ENCODE measurements at places on chromosomes 1 and 21.
A peak's percentile ranks its signal among the peaks of the same experiment; 100 is the strongest.

GRCh38 chr1:162571696-162572095 lies 10.2 kb downstream of the UAP1 start:
- no peak for DNase-seq

- no peak for DNase-seq
Measured at GRCh38 chr1:246925997-246926626, 5.6 kb downstream of the AHCTF1 start.

GRCh38 chr1:53145942-53146708 lies 3.7 kb upstream of the SLC1A7 start:
- DNase-seq, result no peak

DNA sequence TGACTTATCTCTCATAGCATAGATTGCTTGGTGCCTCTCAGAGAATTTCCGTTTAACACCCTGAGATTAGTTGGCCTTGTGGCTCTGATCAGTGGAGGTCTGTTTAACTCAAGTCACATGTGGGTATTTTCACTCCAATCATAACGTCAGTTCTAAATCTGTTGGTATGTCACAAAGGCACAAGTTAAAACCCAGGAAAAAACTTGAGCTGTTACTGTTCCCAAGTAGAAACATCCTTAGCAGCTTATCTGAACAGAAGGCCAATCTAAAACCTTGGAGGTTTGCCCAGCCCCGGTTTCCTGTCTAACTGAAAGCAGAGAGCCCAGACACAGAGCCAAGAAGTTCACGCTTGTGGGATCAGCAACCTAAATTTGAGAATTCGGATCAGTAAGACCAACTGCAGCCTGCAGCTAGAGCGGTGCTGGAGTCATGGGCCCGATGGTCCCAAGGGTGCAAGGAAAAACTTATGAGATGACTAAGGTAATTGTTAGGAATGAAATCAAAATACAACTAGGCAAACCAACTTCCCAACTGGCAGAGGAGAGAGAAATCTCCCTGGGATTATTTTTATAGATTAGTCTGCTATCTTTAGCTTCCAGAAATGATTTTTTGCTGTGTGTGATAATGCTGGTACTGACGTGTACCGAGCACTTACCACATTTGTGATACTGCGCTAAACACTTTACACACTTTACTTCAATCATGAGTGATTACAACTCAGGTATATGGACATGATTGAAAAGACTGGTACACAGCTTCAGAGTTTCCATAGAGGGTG lies 90.2 kb upstream of the C1orf21 start:
- DNase-seq, result no peak

DNA sequence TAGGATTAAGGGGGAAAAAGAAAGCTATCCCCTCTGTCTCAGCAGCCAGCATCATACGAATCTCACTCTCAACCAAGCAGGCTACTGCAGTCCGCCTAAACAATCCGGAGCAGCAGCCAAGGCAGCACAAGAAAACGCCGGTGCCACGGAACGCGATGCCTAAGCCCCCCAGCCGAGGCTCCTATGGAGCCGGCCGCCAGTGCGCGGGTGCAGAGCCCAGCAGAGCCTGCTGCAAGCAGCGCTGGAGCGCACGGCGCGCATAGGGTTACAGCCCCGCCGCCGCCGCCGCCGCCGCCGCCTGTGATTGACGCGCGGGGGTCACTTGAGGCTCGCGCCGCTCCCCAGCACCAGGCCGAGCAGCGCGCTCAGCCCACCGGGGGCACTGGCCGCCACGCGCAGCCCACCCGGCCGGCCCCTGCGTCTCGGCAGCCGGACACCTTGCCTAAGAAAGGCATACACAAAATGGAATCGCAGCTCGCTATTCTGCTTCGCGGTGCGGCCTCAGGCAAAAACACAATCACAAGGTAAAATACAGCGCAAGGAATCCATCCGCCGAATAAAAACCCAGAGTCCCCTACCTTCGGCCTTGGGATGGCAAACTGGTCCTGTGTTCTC lies 780 bp downstream of the HIVEP3 start:
- DNase-seq, result peak; percentile 35

DNA sequence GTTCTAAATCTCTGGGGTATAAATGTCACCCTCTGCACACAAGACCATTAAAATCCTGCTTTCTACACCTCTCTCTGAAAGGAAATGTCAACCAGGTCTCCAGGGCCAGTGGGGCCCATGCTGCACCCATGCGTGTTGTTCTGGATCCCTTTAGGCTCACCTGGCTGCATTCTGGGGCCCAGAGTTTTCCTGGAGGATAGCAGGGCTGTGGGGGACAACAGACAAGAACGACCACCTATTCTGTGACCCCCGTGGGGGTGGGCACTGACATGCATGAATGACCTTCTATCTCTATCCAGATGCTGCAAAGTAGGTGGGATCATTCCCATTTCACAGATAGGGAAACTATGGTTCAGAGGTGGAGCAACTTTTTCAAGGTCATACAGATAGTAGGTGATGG lies 41.6 kb downstream of the TNNT2 start:
- no peak for DNase-seq

GRCh38 chr1:69157046-69157756 lies 410.5 kb upstream of the LRRC7 start:
- no peak for DNase-seq

DNA sequence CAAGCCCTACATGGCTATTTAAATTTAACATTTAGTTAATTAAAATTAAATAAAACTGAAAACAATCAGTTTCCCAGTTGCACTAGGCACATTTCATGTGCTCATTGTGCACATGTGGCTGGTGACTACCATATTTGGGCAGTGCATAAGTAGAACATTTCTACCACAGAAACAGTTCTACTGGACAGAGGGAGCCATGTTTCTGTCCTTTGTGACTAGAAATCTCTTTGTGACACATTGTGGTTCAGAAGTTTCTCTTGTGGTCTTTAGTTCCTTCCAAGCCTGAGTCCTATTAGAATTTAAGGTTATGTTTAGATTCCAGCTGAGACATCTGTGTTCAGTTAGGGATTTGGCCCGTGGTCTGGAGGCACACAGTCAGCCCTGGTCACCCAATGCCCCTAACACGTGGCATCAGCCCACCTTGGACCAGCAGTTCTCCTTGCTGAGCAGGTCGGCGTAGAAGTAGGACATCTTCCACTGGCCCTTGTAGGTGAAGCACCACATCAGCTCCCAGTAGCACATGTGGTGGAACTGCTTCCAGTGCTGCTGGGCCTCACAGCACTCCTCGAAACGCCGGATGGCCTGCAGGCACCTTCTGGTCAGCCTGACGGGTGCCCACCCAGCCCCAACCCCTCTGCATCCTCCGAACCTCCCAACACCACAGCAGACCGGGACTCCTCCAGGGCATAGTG lies 29.1 kb downstream of the TTC39A start:
- DNase-seq, result no peak

- DNase-seq, result no peak
Measured at GRCh38 chr1:191582169-191582568, 576.1 kb upstream of the RGS18 start.

- no peak for DNase-seq
Measured at GRCh38 chr1:7616076-7616832, 154.8 kb upstream of the VAMP3 start.

Data from activated T-helper 1 cell treated with Interleukin-2 at 50 U/mL for 16 hours (primary cell).